ENCODE measurements at places on chromosomes 13 and 19.

DNA sequence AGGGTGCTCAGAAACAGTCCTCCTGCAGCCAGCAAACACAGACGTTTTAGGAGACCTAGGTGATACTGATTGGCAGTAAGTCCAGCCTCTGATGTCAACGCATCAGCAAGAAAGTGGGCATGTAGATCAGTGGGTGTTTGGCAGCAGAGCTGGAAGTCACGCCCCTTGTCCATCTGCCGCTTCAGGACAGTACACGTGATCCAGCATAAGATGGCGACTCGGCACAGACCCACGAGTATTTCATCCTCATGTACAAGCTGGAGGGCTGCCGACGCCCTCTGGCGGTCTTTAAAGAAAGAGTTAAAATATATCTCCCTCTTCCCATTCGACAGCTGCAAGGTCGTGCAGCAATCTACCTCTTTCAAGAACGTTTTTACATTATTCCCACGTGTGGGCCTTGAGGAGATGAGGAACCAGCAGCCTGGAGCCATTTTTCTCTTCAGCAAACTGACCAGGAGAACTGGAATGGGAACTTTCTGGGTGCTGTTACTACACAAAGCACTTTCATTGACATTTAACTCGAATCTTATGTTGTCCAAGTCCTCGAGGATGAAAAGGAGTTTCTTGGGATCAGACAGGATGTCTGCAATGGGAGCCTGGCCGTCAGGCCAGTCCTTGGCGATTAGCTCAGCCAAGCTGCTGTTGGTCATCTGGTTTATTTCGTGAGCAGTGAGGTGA lies 22.3 kb downstream of the NLRP11 start:
- peak; percentile 1 for DNase-seq

DNA sequence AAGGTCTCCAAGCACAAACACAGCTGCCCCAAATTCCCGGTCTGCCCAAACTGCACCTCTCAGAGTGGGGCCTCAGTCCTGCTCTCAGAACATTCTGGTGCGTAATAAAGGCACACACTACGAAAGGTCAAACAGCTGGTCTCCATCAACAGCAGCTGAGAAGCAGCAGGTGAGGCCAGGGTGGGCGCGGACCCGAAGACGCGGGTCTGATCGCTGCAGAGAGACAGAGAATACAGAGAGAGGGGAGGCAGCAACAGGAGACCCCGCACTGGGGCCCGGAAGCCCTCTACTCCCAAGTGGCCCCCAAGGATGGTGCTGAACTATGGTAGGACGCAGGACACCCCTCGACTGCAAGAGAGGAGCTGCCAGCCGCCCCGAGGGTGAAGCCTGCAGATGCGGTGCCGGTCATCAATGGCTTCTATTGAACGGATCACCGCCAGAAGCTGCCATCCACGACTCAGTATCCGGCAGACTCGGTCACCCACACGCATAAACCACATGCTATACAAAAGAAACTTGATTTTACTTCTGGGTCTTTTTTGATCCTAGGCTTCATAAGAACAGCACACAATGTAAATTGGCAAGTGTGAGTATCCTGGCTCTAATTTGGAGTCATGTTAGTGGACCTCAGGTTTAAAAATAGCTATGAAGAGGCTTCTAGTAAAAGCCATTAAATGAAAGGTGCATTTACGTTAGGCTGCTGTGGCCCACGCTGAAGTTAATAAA lies 33.4 kb downstream of the STK24 start:
- no peak for DNase-seq

- no peak for DNase-seq
Observed at GRCh38 chr19:44367024-44367423, 10.5 kb upstream of the ZNF112 start.

DNA sequence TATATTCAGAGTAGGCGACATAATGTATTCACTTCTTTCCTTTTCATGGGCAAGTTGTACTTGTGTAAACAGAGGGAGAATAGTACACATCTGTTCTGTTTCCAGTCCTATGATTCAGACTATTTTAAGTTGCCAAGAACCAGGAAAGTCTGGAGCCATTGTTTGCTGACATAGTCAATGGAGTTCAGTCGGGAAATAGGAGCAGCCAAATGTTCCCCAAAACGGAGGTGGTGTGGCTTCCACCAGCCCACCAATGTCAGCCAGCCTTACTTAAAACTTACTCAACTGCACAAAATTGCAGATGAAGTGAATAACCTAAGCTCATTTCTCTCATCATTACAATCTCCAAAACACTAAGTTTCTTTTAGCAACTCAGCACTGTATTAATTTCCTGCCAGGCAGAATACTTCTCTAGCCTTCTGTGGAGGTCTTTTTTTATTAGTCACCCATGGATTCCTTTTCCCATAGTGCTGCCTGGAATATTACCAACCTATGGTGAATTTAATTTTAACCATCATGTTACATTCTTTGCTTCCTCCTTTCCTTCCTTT lies 22.3 kb upstream of the CSNK1A1L start:
- DNase-seq = no peak

GRCh38 chr19:44987148-44987675 lies 14.1 kb upstream of the RELB start:
- DNase-seq = no peak

DNA sequence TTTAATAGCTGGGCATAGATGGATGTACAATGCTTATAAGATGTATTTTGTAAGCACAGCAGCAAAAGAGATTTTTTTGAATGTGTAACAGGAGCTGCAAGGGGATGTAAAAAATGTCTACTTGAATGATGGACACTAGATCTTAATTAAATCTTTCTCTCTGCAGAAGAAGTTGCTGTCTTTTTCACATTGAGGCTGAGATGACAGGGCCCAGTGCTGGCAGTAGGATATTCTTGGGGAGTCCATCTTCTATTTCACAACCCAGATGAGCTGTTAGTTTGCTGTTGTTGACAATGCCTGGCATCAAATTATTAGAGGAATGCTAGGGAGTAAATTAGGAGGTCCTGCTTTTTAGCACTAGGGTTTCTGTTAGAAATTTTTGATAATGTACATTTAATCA lies 698.7 kb downstream of the SLITRK5 start:
- no peak for DNase-seq

- no peak for DNase-seq
Observed at GRCh38 chr13:77860507-77860981, 58.1 kb downstream of the EDNRB start.

DNA sequence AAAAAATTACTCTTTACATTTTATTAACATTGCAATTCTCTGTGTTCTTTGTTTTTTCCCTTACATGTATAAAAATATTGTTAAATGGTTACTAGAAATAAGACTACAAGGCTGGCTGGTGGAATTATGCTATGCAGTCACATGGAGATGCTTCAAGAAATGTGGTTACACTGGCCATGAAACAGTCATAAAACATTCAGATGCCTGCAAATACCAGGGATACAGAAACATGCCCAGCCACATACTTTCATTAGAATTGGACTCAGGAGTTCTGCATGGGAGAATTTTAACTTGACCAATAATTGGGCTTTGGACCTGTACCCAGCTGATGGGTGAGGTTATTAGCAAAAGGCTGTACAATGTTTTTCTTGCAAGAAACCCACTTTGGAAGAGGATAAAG lies 1407.7 kb upstream of the SLC10A2 start:
- no peak for DNase-seq

DNA sequence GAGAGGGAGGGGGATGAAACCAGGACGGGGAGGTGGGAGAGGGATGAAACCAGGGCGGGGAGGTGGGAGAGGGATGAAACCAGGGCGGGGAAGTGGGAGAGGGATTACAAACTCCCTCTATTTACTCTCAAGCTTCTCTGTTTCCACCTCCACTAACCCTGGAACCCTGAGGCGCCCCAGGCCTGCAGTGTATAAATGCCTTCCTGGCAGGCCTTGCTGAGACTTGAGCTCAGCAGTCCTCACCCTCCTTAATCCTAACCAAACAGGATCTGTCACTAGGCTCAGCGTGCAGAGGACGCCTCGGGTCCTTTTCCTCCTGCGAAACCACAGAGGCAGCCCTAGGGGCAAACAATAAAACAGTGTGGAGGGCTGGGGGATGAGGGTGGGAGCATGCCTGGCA lies 32.1 kb upstream of the OR1M1 start:
- DNase-seq = no peak

DNA sequence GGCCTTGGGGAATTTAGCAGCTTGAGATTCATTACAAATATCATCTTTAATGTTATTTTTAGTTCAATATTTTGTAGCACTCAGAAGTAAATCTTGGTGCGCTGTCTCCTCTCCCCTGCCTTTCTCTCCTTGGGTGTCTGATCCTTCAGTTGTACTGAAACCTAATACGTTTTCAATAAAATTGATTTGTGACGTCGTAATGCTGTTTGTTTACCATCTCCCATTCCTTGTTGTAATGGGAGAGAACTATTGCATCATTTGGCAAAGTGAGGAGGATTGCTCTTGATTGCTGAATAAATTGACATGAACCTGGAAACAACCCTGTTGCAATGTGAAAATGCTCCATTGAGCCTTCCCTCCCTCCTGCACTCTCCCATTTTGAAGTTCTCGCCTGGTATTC lies 43.2 kb upstream of the TSHZ3 start:
- no peak for DNase-seq

DNA sequence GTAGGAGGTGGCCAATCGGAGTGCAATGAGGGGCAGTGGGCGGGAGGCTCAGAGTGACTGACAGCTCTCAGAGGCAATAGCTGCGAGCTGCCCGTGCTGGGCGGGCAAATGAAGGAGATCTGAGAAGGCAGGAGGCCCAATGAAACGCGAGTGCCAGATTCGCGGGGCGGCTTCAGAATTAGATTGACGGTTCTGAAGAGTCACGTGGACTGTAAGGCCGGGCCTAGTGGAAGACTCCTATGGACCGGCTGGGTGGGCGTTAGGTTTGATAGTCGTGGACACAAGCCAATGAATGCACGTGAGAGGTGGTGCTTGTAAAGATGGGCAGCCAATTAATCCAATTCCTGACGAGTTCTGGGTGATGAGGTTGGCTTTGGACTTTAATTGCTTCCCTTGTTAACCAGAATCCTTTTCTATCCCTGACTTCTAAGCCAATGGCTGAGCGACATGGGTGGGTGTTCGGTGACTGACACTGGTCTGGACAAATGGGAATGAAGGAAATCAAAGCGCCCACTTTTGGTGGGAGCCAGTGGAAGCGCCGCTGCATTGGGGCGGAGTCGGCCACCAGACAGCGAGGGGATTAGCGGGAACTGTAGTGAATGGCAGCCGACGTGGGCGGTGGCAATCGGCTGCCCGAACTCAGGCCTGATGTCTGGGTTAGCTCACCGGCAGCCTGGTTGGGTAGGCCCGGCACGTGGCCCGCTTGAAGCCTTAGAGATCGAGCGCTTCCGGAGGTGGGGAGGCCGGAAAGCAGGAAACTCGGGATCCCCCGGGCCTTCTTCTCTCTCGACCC lies 524 bp upstream of the KHSRP start:
- DNase-seq = peak; percentile 98

DNA sequence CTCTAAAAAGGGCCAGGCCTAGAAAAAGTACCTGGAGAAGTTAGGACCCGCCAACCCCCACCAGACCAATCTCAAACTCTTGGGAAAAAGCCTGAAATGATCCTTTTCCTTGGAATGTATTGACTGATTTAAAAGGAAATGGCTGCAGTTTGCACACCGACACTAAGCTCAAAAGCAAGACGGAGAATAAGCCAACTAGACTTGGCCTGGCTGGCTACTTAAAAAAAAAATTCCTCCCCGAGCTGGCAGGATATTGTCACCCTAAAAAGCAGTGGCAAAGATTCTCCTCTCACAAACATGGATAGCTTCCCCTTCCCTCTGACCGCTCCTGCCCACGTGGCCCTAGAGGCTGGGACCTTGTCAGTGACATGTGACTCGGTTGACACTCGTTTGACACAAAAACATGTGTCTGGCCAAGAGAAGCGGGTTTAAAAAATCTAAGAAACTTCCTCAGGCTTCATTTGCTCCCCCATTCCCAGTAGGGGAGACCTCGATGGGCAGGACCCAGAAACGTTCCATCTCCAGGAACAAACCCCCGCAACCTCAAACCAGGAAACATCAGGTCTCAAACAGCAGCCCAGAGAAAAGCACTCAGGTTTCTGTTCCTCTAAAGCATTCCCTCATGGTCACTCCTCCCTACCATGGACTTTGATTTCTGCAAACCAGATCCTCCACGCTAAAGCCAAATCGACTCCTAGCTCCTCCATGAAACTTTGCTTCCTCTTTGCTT lies 1.3 kb downstream of the RFX1 start:
- DNase-seq = no peak

DNA sequence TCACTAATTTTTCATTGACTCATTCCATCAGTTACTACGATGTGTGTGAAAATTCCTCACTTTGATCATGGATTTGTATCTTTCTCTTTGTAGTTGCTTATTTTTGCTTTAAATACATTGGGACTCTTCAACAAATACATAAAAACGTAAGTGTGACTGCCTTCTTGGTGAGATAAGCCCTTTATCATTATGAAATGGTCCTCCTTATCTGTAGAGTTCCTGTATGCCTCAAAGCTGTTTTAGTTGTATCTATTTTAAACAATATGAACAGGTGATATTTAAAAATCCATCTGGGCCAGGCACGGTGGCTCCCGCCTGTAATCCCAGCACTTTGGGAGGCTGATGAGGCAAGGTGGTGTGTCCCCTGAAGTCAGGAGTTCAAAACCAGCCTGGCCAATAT lies 11.3 kb downstream of the DCUN1D2 start:
- DNase-seq = no peak

DNA sequence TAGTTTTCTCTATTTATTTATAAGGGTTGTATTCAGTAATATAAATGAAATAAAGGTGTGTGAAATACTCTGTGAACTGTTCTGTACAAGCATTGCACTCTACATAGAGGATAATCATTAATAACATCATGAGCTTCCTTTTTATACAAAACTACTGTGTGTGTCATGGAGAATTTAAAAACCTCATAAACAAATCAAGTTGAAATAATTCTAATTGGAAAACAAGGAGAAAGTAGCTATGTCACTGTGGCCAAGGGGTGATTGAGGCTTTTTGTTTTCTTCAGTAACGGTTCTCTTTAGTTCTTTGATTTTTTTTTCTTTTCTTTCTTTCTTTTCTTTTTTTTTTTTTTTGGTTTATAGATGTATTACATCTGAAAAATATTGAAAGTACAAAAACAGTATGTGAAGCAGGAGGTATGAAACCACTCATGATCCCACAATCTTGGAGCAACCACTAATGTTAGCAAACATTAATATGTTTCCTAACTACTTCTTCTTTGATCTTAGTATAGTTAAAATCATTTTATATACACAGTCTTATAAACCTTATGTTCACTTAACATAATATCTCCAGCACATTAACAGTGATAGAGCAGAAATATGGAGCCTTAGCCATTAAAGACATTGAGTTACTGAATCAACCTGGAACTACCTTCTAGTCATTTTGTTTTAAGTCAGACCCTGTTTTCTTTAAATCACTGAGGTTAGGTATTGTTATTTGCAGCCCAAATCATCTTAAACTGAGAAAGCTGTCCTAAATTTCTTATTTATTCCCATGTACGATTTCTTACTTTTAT lies 45.4 kb downstream of the WDFY2 start:
- DNase-seq = no peak

GRCh38 chr19:54638683-54639082 lies 8.4 kb downstream of the LILRB1 start:
- no peak for DNase-seq

- no peak for DNase-seq
Observed at GRCh38 chr19:1765904-1766799, 12.8 kb downstream of the ONECUT3 start.
